ENCODE measurements at places on chromosomes 1 and 21.
A peak's percentile ranks its signal among the peaks of the same experiment; 100 is the strongest.

GRCh38 chr1:21021311-21021710 lies 155.4 kb downstream of the EIF4G3 start:
- DNase-seq, result no peak

DNA sequence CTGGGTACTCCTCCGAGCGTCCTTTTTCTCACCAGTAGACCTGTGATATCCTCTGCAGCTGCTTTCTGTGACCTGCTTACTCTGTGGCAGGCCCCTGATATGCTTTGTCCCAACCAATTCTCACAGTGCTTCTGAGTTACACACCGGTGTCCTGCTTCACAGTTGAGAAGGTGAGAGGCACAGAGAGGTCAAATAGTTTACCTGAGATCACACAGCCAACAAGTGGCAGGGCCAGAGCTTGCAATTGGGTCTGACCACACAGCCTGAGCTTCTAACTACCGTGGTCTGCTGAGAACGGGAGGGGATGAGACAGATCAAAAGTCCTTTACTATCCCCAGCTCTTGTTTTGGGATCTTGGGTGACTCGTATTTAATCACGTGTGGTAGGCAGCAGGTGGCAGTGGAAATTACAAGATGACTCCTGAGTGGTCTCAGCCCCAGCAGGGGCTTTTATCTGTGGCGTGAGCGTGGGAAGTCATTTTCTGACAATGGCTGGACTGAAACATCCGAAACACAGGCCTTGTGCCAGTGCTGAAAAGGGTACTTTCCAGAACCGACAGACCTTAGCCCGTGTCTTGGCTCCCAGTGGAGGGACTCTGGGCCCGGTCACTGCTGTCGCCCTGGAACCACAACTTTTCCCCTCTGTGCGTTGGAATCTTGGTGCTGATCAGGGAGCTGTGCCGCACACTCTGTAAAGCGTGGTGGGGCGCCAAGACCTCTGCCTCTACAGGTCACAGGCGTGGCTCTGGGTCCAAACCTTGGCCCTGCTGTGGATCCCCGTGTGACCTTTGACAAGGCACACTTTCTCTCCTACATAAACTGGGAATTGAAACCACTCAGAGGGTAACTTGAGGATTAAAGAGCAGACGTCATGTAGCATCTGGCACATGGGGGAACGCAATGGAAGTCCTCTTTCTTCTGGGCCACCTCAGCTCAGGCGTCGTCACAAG lies 11.9 kb downstream of the THEMIS2 start:
- no peak for DNase-seq

GRCh38 chr1:101235696-101236515 lies 913 bp upstream of the S1PR1 start:
- peak; percentile 42 for DNase-seq

- no peak for DNase-seq
Observed at GRCh38 chr1:212225871-212226302, 59.3 kb upstream of the PPP2R5A start.

GRCh38 chr1:177106614-177107365 lies 57.7 kb downstream of the ASTN1 start:
- DNase-seq, result no peak

GRCh38 chr1:44112486-44112885 lies 6.1 kb upstream of the KLF17 start:
- no peak for DNase-seq

- DNase-seq, result no peak
Observed at GRCh38 chr21:42190486-42190863, 28.5 kb upstream of the ABCG1 start.

- no peak for DNase-seq
Observed at GRCh38 chr1:45658171-45658570, 28.2 kb downstream of the GPBP1L1 start.

- DNase-seq, result no peak
Observed at GRCh38 chr1:175881246-175881976, 138.0 kb upstream of the TNR start.

DNA sequence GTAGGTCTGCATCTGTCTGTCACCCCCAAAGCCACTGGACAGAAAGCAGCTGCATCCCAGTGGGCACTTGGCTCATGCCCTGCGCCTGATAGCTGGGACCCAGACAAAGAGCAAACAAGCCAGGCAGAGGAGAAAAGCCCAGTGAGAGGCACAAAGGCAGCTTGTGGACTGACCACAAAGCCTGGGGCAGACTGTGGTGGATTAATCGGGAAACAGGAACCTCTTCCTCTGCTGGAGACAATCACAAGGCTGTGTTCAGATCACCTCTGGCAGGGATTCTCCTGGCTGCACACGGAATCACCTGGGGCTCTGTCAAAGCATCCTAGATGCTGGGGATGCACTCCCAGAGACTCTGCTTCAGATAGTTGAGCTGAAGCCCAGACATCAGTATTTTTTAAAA lies 15.2 kb upstream of the GJB5 start:
- DNase-seq, result no peak

GRCh38 chr1:232209357-232209756 lies 420.6 kb downstream of the SIPA1L2 start:
- no peak for DNase-seq

- peak; percentile 82 for DNase-seq
Observed at GRCh38 chr1:206864939-206865671, at the start of gene IL20. IL20 (plus strand) TSS chr1:206865623; CDS start chr1:206865853, 230 bp downstream.

DNA sequence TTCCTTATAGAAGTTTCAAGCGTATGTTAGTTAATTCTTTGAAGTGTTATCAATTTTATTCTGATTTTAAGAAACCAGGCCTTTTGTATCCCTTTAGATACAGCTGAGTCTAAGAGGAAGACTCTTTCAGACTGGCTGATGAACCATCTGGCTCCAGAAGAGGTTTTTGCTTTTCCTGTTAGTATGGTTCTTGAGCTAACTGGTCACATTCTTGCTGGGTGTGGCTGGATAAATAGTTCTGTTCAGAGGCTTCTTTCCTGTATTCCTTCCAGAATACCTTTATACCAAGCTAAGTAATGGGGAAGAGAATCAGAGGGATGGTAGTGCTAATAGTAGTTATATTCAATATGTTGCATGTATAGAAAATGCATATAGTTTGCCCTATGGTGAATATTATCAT lies 12.4 kb downstream of the HS2ST1 start:
- DNase-seq, result no peak

GRCh38 chr1:27356277-27356618 lies 10.5 kb downstream of the MAP3K6 start:
- no peak for DNase-seq

DNA sequence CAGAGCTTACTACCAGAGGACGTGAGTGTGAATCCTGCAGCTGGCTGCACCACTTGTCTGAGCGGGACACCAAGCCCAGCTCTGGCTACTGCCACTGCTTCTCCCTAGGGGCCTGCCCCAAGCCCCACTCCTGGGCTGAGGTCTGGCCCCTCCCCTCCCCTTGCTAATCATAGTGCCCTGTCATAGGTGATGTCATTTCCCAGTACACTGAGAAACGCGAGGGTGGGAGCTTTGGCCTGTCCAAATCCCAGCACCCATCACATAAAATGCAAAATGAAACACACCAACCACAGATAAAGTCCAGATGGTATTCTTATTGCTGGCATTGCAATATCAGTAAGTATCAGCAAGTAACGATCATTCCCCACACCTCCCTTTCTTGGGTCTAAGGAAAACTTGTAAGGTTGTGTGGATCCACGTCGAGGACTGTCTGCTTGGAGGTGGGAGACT lies 77.7 kb downstream of the TOMM20 start:
- no peak for DNase-seq

- no peak for DNase-seq
Observed at GRCh38 chr1:21933397-21934248, 3.5 kb downstream of the HSPG2 start.

DNA sequence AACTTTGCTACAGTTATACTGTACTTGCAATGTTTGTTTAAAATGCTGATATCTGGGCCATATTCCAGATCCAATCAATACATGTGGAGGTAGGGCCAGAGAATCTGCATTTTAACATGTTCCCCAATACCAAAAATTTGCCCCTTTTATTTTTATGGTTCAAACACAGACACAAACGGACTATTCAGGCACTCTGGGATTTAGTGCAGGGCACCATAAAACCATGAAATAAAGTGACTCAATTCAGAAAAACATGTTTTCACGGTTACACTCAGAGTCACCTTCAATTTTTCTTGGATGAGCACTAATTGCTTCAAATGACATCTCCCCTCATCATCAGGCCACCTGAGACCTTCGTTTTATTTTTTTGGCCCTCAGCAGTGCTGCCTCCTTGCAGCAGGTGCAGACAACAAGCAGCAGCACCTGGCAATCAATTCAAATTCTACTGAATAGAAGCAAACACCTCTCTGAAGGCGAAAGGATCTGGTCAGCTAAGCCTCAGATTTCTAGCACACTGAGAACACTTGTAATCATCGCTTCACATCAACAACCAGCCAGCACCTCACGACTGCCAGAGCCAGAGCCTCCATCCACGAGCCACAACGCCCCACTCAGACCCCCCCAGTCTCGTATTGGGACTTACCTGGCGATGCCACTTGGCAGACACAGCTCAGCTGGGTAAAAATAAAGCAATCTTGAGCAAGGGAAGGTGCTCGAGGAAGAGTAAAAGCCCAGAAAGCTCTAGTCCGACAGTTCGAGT lies 1.1 kb downstream of the ERO1B start:
- DNase-seq, result peak; percentile 25

DNA sequence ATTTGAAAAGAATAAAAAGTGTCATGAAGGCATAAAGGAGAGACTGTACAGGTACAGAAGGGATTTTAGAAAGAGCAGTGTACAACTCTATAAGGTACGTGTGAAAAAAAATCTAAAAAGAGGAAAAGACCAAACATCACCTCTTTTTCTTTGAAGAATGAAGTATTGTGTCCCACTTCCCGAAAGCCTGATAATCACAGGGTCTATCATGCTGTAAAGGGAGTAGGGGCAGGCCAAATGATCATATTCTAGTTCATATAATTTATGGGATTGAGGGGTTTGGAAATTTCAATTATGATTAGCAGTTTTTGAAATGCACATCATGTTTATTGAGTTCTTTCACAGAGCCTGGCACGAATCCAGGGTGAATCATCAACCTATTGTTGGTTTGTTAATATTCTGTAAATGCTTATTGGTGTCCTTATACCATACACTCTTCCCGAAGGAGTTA lies 910 bp upstream of the RERE start:
- DNase-seq, result no peak

DNA sequence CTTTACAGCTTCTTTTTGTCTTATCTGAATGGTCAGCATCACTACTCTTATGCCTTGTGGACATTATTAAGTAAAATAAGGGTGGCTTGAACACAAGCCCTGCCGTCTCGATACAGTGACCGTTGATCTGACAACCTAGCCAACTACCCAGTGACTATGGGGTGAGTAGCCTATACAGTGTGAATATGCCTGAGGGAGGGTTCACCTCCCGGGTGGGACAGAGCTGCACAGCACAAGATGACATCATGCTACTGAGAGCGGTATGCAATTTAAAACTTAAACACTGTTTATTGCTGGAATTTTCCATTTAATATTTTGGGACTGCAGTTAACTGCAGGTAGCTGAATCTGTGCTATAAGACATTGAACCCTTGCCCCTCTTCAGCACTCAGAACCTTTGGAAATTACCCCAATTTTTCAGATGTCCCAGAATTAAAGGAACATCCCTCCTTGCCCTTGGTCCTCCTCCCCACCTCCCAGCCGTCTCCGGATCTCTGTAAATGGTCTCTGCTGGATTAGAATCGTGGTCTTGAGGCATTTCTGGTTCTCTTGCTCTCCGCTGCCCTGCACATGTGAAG lies 618.5 kb downstream of the PTPRU start:
- no peak for DNase-seq

DNA sequence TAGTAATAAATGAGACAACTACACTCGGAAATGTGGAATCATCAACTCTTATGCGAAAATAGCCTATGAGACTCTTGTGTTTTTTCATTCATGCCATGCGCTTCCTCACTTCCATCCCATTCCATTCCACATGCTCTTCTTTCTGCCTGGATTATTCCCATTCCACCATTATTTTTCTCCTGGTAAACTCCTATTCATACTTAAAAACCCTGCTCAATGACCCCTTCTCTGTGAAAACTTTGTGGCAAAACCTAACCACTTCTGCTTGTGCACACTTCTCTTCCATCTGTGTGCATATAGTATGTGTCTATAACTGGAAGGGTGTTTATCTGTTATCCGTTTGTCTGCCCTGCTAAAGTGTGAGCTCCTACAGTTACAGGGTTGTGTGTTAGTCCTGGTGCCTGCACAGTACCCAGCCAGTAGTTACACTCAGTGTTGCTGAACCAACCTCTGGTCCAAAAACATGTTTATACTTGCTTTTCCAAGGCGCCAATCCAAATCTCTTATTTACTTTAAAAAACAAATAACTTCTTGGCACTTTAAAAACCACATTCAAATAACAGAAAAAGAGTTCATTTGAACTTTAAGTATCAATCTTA lies 10.7 kb downstream of the EPHX1 start:
- no peak for DNase-seq

GRCh38 chr1:20184481-20184900 lies 1.4 kb upstream of the UBXN10 start:
- no peak for DNase-seq

DNA sequence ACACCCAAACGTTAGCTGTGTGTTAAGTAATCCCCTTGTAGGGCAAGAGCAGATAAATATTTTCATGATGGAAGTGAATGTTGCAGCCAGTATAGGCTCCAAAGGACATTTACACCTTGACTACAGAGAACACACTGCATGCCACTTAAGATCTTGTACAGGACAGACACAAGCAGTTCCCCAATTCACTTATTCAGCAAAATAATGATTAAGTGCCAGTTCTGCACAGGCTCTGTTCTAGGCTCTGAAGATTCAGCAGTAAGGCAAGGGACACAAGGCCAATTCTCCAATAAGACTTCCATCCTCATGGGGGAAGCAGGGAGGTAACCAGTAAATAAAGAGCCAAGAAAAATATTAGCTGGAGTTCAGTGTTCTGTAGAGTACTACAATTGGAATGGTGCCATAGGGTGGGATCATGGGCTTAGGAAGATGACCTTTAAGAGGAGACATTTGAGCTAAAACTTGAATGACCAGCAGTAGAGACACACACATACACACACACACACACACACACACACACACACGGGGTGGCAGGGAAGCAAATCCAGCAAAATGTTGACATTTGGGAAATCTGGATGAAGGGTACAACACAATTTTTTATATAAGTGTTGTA lies 199.9 kb upstream of the JUN start:
- no peak for DNase-seq

DNA sequence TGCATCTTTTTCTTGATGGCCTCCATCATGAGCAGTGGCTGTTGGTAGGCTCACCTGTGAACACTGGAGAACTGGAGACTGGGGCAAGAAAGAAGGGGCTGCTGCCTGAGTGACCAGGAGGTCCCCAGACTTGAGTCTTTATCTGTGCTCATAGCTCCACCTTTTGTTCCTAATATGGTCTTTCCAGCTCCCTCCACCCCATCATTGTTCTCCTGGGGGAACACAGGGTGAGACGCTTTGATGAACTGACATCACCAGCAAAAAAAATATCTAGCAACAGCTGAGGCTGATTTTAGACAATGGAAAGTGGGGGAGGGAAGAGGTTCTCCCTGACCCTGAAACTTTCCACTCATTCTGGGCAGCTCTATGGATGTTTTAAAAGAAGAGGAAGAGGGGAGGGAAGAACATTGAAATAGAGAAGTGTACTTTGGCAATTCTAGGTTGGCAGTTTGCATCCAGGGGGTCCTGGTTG lies at the start of gene TPM3:
Gene TPM3 (minus strand): TSS at position 111 of the 472 bp plus-strand sequence. CDS start 82 bp downstream, at position 29.
- no peak for DNase-seq
